Mesothelial cell of epicardium (in vitro differentiated cells): ENCODE measurements at places on chromosomes 5 and 9. TPM values are rescaled to one million over a fixed set of nuclear protein-coding genes. Genes with fewer than 3 reads are reported as not detected.

DNA sequence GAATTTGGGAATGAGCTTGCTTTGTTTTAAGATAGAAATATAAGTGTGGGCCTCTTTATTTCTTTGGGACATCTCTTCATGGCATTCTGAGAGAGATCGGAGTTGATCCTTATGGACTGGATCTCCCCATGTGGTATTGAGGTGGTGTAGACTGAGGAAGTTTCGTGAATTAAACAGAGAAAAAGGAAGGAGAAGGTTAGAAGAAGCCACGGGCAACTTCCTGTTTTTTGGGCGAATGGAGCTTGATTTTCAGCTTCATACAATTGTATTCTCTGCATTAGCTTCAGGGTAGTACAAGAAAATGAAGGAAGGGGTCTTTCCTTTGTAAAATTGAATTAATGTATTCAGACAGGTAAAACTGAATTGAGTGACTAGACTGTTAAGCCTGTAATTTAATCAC is 70.5 kb upstream of the HMHB1 start:
- H3K4me1 ChIP-seq, result no peaks in the 10 kb centered on the region
- no peak for DNase-seq
- no peak overlapping the region for H3K27ac ChIP-seq
- H3K4me3 ChIP-seq, result no peak overlapping the region
- H3K36me3 ChIP-seq, result no peaks in the 10 kb centered on the region

DNA sequence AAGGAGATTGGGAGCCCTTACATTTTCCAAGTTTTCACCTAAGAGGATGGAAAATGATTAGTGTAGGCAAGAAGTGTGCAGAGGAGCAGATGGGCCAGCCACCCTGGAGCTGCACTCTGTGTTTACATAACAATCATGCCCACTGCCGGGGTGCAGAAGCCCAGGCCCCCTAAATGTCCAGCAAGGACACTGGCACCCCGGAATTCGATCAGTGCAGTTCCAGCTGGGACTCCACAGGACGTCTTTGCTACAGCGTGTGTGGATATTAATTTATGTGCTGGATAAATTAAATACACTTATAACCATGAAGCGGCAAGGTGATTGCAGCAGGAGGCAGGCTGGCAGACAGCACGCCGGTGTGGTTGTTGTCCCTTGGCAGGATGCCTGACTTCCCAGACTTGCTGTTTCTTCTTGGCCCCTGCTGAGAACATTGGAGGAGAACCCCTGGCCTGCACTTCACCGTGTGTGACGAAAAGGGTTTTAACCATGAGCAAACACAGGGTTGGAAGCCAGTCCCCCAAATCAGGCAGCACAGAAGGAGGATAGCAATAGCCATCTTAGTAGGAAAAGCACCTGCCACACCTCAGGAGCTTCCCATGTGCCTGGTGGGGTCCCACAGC is 73.7 kb downstream of the GADD45G start:
- no peak for DNase-seq
- no peak overlapping the region for H3K4me3 ChIP-seq
- no peaks in the 10 kb centered on the region for H3K36me3 ChIP-seq
- H3K4me1 ChIP-seq, result peaks cover 23% of the 10 kb centered on the region
- H3K27ac ChIP-seq, result peak overlapping the region; percentile 30

The CCNG1 gene
- total RNA-seq, result 229 to 243 TPM (median 230 TPM) in 3 replicates

- no peak overlapping the region for H3K27ac ChIP-seq
- H3K27me3 ChIP-seq, result peaks cover 37% of the 10 kb centered on the region
- H3K4me3 ChIP-seq, result no peak overlapping the region
- H3K36me3 ChIP-seq, result no peaks in the 10 kb centered on the region
- DNase-seq, result no peak
- H3K4me1 ChIP-seq, result peaks cover 12% of the 10 kb centered on the region
These were observed 135.0 kb downstream of the HSD17B3 start for GRCh38 chr9:96167011-96167410.

The ANKRD55 gene
- total RNA-seq, result 0.18 TPM in 1 of 3 replicates, not detected in the others

DNA sequence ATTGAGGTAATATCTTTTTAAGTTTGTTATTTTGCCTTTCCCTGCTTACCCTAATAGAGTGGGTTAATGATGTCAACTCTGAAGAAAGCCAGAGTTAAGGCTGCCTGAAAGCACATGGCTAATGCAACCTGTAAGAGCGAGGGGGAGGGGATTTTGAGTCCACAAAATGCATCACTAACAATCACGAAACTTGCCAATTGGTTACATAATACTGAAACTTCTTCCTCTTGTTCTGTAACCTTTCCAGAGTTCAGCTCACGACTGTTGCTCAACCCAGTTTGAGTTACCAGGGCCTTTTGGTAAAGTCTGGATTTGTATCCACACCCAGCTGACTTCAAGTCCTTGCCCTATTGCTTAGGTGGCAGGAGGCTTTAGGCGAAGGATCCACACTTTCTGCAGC is 308.8 kb downstream of the EFNA5 start:
- H3K4me3 ChIP-seq, result no peak overlapping the region
- H3K27ac ChIP-seq, result no peak overlapping the region
- no peaks in the 10 kb centered on the region for H3K36me3 ChIP-seq
- H3K4me1 ChIP-seq, result peaks cover 17% of the 10 kb centered on the region

GRCh38 chr5:180401229-180401907 is 48.2 kb upstream of the GFPT2 start:
- H3K27ac ChIP-seq, result no peak overlapping the region
- H3K27me3 ChIP-seq, result no peaks in the 10 kb centered on the region
- H3K36me3 ChIP-seq, result peaks cover 1% of the 10 kb centered on the region

DNA sequence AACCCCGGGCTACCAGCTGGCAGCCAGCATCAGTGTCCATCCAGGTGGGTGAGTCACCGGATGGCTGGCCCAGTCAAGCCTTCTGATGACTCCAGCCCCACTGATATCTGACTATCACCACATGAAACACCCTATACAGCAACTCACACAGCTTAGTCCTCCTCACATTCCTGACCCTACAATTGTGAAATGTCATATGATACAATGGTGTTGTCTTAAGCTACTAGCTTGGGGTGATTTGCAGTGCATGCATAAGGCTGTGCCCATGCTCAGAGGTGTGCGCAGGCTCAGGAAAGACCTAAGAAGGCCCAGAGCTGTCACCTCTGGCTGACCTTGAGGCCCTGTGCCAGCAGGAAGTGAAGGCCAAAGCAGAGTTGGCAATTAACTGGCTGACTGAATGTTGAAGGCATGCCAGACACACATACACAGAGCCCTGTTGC is 21.5 kb upstream of the SEMA4D start:
- no peak for DNase-seq
- no peaks in the 10 kb centered on the region for H3K27me3 ChIP-seq
- no peak overlapping the region for H3K4me3 ChIP-seq
- H3K36me3 ChIP-seq, result no peaks in the 10 kb centered on the region
- H3K4me1 ChIP-seq, result peaks cover 3% of the 10 kb centered on the region

DNA sequence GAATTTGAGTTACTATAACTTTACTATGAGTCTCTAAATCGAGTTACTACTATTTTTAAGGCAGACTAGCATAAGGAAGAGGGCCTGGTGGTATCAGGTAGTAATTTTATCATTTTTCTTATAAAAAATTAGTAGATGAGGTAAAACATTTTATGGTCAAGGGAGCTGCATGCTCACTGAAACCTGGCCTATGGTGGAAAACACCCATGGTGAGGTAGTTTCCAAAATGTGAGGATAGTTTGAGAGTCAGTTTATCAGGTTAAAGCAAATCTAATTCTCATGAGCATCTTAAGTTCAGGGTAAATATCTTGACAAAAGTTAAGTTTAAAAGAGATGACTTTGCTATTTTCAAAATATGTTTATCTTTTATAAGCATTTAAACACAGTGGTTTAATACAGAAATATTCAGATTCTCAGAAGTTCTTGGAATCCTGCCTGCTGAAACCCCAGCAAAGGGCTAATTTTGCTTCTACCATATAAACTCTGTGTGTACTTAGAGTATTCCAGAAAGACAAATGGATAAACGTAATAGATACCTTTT is 10.0 kb downstream of the DDX4 start:
- no peak overlapping the region for H3K27ac ChIP-seq
- DNase-seq, result no peak

DNA sequence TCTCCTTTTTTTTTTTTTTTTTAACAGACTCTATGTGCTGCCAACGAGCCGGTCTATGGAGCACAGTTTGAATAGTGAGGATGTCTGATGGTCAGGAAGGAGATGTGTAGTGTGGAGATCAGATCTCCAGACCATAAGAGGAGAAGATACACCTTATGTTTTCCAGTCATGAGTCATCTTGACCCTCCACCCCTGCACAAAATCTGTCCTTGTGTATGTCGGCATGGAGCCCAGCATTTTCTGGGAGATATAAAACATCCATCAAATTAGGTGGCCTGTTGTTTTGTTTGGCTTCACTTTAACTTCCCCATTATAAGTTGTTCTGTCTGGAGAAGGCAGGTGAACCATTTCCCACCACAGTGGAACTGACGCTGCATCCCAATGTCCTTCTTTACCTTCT is 19.2 kb downstream of the SH3TC2 start:
- H3K4me3 ChIP-seq, result no peak overlapping the region
- H3K27ac ChIP-seq, result no peak overlapping the region
- peaks cover 2% of the 10 kb centered on the region for H3K4me1 ChIP-seq
- no peak for DNase-seq

The PHF24 gene
- total RNA-seq, result 0.62 to 0.99 TPM (median 0.83 TPM) in 3 replicates

GRCh38 chr9:107935931-107936330 is 446.4 kb upstream of the KLF4 start:
- H3K27me3 ChIP-seq, result peaks cover 1% of the 10 kb centered on the region
- DNase-seq, result no peak
- no peak overlapping the region for H3K27ac ChIP-seq
- H3K36me3 ChIP-seq, result no peaks in the 10 kb centered on the region
- H3K4me1 ChIP-seq, result peaks cover 29% of the 10 kb centered on the region

GRCh38 chr9:116543731-116544400 is 143.2 kb upstream of the TRIM32 start:
- DNase-seq, result no peak
- no peaks in the 10 kb centered on the region for H3K36me3 ChIP-seq
- H3K27ac ChIP-seq, result no peak overlapping the region

GRCh38 chr5:80146046-80146445 is 109.8 kb downstream of the SERINC5 start:
- DNase-seq, result no peak
- peaks cover 45% of the 10 kb centered on the region for H3K36me3 ChIP-seq
- no peak overlapping the region for H3K4me3 ChIP-seq
- H3K27ac ChIP-seq, result no peak overlapping the region

- no peak for DNase-seq
- H3K27me3 ChIP-seq, result no peaks in the 10 kb centered on the region
- H3K36me3 ChIP-seq, result no peaks in the 10 kb centered on the region
These were observed 430.8 kb upstream of the TNC start for GRCh38 chr9:115548609-115549260.

The SLC4A9 gene
- total RNA-seq, result 1.8 to 2.5 TPM (median 2.2 TPM) in 3 replicates

DNA sequence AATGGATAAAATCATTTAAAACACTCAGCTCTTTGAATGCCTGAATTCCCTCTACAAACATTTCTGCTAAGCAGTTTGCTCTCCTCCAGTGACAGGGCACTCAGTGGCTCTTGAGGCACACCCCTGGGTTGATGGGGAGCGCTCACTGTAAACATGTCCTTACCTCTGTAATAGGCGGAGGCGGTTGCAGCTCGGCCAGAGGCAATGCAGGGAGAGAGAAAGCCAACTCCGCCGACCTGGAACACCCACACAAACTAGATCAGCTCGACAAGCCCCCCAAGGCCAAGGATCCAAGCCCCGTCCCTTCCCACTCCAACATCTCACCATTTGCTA is 329 bp downstream of the CDC23 start:
- H3K27me3 ChIP-seq, result no peaks in the 10 kb centered on the region
- peaks cover 19% of the 10 kb centered on the region for H3K4me1 ChIP-seq
- H3K27ac ChIP-seq, result peak overlapping the region; percentile 98
- peak overlapping the region; percentile 99 for H3K4me3 ChIP-seq
- DNase-seq, result no peak

GRCh38 chr9:119272500-119273211 is 96.6 kb downstream of the BRINP1 start:
- no peaks in the 10 kb centered on the region for H3K36me3 ChIP-seq
- H3K27ac ChIP-seq, result no peak overlapping the region
- no peak for DNase-seq
- no peak overlapping the region for H3K4me3 ChIP-seq

GRCh38 chr5:93346301-93346700 is 234.7 kb downstream of the NR2F1-AS1 start:
- H3K27me3 ChIP-seq, result no peaks in the 10 kb centered on the region
- H3K4me1 ChIP-seq, result no peaks in the 10 kb centered on the region
- H3K4me3 ChIP-seq, result no peak overlapping the region
- H3K27ac ChIP-seq, result no peak overlapping the region
- H3K36me3 ChIP-seq, result no peaks in the 10 kb centered on the region
- no peak for DNase-seq

DNA sequence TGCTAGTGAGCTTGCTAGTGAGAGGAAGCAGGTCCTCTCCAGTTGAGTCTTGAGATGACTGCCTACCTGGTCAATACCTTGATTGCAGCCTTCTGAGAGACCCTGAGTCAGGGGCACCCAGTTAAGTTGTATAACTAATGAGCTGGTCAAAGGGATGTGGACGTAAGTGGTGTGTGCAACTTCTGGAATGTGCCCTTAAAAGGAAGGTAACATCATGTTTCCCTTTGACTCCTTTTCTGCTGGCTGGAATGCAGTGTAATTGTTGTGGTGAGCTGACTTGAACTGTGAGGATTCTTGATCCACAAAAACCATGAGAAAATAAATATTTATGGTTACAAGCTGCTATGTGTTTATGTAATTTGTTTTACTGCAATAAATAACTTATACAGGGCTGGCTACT is 2.4 kb upstream of the SNX2 start:
- H3K27ac ChIP-seq, result no peak overlapping the region
- H3K4me1 ChIP-seq, result peaks cover 20% of the 10 kb centered on the region
- no peak overlapping the region for H3K4me3 ChIP-seq
- H3K36me3 ChIP-seq, result no peaks in the 10 kb centered on the region
